ENCODE measurements at places on chromosomes 7 and 10. TPM values are rescaled to one million over a fixed set of nuclear protein-coding genes. Genes with fewer than 3 reads are reported as not detected.

Gene GLI3
- total RNA-seq = 57.9 TPM

Gene PTF1A
- total RNA-seq = not detected

Gene HOXA11
- not detected for total RNA-seq

Gene SKIDA1
- total RNA-seq = 4.3 TPM

Gene SPDYE17
- total RNA-seq = not detected

Gene IPMK
- total RNA-seq = 5.3 TPM

Gene FAM180A
- 0.24 TPM for total RNA-seq

Gene MEPCE
- 50.0 TPM for total RNA-seq

Gene SLC29A3
- total RNA-seq = 4.4 TPM

Gene NXPH1
- not detected for total RNA-seq

Gene CFAP43
- total RNA-seq = not detected

DNA sequence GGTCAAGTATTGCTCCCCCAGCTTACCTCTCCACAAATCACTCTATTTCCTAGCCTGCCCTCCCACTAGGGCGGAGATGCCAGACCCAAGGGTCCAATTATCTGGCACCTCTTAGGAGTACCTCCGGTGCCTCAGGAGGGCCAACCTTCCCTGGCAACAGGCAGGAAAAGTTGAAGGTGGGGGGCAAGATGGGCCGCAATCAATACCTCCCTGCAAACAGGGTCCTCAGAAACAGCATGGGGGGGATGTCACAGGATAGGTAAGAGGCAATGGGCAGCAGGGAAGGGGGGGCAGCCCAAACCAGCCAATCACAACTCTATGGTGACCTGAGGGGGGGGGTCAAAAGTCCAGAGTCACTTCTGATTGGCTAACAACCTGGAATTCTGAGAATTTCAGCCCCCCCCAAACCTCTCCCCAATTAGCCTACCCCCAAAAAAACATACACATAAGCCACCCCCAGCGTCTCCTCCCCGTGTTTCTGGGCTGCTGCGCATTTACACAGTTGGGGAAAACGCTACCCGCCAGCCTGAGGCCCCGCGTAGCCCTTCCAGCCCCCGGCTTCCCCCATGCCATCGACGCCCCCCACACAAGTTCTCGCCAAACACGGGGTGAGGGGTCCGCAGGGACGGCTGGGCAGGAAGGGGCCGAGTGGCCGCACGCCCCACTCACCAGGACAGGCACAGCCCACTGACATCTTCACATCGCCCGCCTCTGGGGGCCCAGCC, 589 bp downstream of the LDB1 start:
- H3K27ac ChIP-seq = peak overlapping the region; percentile 94
- no peaks in the 10 kb centered on the region for H3K36me3 ChIP-seq

DNA sequence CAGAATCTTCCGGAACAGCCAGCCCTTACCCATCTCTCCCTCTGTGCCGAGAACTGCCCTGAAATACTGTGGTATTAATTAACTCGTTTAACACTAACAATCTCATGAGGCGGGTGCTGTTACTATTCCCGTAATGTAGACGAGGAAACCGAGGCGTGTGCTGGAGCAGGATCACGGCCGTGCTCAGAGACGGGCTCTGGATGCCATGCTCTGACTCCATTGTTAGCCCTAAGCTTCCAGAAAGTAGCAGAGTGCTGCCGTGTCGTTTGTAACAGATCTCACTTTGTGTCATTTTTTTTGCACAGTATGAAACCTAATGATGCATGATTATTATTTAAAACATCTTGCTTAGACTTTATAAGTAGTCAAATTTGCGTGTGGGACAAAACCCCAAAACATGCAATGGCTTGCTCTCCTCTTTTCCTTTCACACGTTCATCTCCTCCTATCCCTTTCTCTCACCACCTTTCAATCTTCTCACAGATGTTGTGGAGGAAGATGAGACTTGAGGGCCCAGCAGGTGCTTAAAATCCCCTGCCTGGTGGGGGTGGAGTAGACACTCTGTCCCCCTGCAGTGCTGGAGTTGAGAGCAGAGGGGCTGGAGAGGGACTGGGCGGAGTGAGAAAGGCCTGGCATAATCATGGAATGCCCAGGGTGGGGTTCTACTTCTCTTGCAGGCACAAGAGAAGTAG, 482 bp upstream of the ACTR3C start:
- no peaks in the 10 kb centered on the region for H3K4me1 ChIP-seq
- no peak for DNase-seq
- no peak overlapping the region for H3K27ac ChIP-seq
- no peak overlapping the region for H3K4me3 ChIP-seq
- H3K36me3 ChIP-seq = no peaks in the 10 kb centered on the region

DNA sequence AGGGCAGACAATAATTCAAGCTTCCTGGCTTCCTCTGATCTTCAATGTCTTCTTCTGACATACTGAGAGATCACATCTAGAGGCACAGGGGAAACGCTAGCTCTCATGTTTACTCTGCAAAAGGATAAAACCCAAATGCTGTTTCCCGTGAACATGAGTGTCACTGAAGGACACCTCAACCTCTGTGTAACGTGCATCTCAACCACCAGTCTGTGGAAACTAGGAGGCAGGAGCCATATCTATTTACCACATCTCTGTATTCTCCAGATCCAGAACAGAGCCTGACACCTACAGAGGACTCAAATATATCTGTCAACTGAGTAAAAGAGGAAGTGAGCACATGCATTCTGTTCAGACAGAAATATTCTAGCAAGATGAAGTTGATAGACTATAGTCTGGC, 140.3 kb upstream of the TARP start:
- no peaks in the 10 kb centered on the region for H3K36me3 ChIP-seq
- H3K4me3 ChIP-seq = no peak overlapping the region
- no peak overlapping the region for H3K27ac ChIP-seq
- no peaks in the 10 kb centered on the region for H3K4me1 ChIP-seq
- no peak for DNase-seq

DNA sequence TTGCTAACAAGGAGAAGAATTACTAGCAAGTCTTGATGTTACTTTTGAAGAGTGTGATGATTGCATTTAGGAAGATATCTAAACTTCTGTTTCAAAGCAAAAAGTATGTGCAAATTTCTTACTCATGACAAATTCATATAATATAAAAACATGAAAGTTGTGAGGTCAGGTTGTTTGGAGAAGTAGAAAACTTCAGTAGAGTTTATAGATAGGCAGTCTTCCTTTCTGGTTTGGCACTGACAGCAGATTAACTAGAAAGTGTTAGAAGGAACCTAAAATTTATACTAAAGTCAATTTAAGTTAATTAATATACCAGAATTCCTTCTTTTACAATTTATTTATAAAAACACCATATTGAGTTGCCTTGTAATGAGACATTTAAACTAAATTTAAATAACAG, 16.9 kb downstream of the PTEN start:
- no peak overlapping the region for H3K27ac ChIP-seq
- H3K27me3 ChIP-seq = no peaks in the 10 kb centered on the region
- no peak for DNase-seq

DNA sequence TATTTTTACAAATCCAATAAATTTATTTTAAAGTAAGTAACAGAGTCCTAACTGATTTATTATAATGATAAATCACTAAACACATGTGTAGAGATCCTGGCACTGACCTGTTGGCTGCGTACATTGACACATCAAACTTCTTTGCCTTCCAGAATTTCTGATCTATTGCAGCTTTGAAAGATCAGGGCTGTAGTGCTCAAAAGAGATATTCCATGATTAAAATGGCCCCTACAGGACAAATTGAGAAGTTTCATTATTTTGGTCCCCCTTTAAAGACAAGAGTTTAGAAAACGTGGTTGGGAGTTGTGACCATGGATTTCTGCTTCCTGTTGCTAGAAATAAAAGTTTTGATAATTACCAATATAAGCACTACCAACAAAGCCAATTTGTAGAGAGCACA, 87.7 kb upstream of the PDK4 start:
- H3K36me3 ChIP-seq = no peaks in the 10 kb centered on the region
- DNase-seq = no peak
- H3K4me3 ChIP-seq = no peak overlapping the region
- H3K27me3 ChIP-seq = peaks cover 37% of the 10 kb centered on the region
- H3K4me1 ChIP-seq = no peaks in the 10 kb centered on the region

- H3K4me3 ChIP-seq = no peak overlapping the region
- H3K36me3 ChIP-seq = no peaks in the 10 kb centered on the region
- H3K4me1 ChIP-seq = no peaks in the 10 kb centered on the region
- H3K27ac ChIP-seq = no peak overlapping the region
Observed at GRCh38 chr7:81120803-81121202, 202.0 kb upstream of the SEMA3C start.

GRCh38 chr7:2709553-2710285, 21.7 kb downstream of the AMZ1 start:
- no peaks in the 10 kb centered on the region for H3K27me3 ChIP-seq
- no peak overlapping the region for H3K27ac ChIP-seq

DNA sequence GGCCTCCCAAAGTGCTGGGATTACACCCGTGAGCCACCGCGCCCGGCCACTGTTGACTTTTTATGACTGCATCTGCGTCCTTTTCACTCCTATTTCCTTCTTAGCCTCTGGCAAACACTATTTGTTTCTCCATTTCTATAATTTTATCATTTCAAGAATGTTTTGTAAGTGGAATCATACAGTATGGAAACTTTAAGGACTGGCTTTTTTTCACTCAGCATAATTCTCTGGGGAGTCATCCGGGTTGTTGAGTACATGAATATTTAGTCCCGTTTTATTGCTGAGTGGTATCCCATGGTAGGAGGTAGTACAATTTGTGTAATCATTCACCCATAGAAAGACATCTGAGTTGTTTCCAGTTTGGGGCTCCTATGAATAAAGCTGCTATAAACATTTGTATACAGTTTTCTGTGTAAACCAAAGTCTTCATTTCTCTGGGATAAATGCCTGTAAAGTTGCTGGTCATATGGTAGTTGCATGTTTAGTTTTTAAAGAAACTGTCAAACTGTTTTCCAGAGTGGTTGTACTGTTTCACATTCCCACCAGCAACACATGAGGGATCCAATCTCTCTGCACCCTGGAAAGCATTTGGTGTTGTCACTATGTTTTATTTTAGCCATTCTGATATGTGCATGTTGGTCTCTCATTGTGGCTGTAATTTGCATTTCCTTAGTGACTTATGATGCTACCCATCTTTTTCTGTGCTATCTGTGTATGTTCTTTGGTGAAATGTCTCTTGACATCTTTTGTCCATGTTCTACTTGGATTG, 139.6 kb upstream of the EEPD1 start:
- no peak for DNase-seq
- H3K36me3 ChIP-seq = peaks cover 1% of the 10 kb centered on the region
- H3K4me1 ChIP-seq = peaks cover 27% of the 10 kb centered on the region
- no peak overlapping the region for H3K4me3 ChIP-seq

DNA sequence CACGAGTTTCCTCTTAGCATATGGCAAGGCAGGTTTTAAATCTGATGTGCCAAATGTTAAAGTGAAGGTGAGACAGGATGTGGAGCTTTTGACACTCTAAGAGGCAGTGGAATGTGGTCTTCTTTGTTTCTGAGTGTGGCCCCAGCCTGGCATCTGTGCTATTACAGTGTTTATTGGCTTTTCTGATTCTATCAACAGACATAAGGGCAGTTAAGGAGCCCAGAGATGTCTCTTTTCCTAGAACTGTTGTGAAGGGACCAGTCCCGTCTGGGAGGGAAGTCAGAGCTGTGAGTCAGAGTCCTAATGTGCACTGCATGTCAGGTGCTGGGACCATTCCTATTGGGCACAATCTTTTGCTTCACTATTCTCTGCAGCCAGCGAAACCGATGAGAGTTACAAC, 32.5 kb downstream of the TRUB1 start:
- H3K27me3 ChIP-seq = no peaks in the 10 kb centered on the region
- peak overlapping the region; percentile 60 for H3K27ac ChIP-seq
- H3K4me3 ChIP-seq = no peak overlapping the region
- H3K36me3 ChIP-seq = peaks cover 27% of the 10 kb centered on the region

GRCh38 chr10:44989597-44990301, 11.0 kb upstream of the ZNF22 start:
- H3K4me1 ChIP-seq = peaks cover 44% of the 10 kb centered on the region
- H3K27ac ChIP-seq = no peak overlapping the region
- H3K27me3 ChIP-seq = no peaks in the 10 kb centered on the region
- H3K4me3 ChIP-seq = no peak overlapping the region

- no peaks in the 10 kb centered on the region for H3K27me3 ChIP-seq
- H3K36me3 ChIP-seq = no peaks in the 10 kb centered on the region
- H3K4me1 ChIP-seq = no peaks in the 10 kb centered on the region
- H3K4me3 ChIP-seq = no peak overlapping the region
- H3K27ac ChIP-seq = no peak overlapping the region
Observed at GRCh38 chr7:108723381-108723814, 153.7 kb downstream of the DNAJB9 start.

GRCh38 chr10:71217266-71218045, 5.1 kb downstream of the UNC5B start:
- H3K27ac ChIP-seq = peak overlapping the region; percentile 64
- no peaks in the 10 kb centered on the region for H3K36me3 ChIP-seq
- no peak for DNase-seq
- H3K4me1 ChIP-seq = peaks cover 23% of the 10 kb centered on the region

DNA sequence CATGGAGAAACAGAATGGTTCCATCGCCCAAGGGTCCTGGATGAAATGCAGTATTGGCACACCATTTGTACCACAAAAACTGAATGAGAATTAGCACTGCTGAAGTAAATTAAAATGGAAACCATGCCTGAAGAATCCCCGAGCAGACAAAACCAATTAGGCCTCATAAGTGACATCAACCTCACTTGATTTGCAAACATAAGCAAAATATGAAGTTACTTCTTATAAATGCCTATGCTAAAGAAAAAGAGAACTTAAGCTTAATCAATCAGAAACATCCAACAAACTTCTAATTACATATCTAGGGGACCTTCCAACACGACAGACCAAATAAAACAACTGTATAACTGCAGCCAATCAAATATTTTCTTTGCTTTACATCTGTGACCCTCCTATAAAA, 4.4 kb downstream of the FAM3C start:
- peaks cover 7% of the 10 kb centered on the region for H3K36me3 ChIP-seq
- no peak for DNase-seq
- peaks cover 25% of the 10 kb centered on the region for H3K4me1 ChIP-seq
- no peak overlapping the region for H3K27ac ChIP-seq
- H3K27me3 ChIP-seq = no peaks in the 10 kb centered on the region

GRCh38 chr10:102773986-102774385, 30.2 kb downstream of the WBP1L start:
- peaks cover 84% of the 10 kb centered on the region for H3K4me1 ChIP-seq
- no peaks in the 10 kb centered on the region for H3K36me3 ChIP-seq
- DNase-seq = no peak
- H3K27me3 ChIP-seq = no peaks in the 10 kb centered on the region

DNA sequence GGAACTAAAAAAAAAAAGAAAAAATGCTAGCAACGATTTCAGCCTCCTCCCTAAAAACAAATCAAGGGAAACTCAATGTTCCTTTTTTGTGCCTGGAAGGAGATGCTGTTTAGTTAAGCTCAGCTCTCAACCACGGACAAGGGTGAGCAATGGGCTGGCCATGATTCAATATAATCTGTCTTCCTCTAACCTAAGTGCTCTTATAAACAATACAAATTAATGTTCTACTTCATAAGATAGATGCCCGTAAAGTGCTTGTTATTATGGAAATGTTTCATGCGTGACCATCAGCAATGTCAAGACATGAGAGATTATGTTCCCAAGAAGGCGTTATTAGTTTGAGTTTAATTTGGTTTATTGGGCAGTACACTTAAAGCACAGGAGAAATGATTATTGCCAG, 320.3 kb downstream of the SFMBT2 start:
- no peaks in the 10 kb centered on the region for H3K27me3 ChIP-seq
- DNase-seq = no peak
- H3K36me3 ChIP-seq = no peaks in the 10 kb centered on the region
- no peak overlapping the region for H3K4me3 ChIP-seq
- peaks cover 39% of the 10 kb centered on the region for H3K4me1 ChIP-seq
